Kidney capillary endothelial cell (primary cell): ENCODE measurements at places on chromosomes 2 and 18.

DNA sequence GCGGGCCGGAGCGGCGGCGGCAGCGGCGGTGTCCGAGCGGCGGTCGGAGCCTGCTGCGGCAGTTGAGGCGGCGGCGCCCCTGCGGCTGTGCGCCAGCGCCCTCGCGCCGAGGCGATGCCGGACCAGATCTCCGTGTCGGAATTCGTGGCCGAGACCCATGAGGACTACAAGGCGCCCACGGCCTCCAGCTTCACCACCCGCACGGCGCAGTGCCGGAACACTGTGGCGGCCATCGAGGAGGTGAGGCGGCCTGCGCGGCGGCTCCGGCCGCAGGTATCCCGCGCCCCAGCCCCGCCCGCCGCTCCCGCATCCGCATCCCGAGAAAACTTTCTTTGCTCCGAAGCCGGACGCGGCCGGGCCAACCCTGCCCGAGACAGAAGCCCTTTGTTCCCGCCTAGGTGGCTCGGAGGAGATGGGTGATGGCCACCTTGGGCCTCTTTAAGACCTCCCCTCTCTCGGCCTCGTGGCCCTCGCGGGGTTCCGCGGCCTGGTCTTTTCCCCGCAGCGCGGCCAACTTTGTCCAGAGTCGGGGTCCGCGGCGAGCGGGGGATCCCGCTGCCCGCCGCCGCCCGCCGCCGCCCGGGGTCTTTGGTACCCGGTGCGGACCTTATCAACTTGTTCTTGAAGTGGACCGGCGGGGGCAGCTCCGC, 504 bp downstream of the ASAP2 start:
- no peak for DNase-seq

DNA sequence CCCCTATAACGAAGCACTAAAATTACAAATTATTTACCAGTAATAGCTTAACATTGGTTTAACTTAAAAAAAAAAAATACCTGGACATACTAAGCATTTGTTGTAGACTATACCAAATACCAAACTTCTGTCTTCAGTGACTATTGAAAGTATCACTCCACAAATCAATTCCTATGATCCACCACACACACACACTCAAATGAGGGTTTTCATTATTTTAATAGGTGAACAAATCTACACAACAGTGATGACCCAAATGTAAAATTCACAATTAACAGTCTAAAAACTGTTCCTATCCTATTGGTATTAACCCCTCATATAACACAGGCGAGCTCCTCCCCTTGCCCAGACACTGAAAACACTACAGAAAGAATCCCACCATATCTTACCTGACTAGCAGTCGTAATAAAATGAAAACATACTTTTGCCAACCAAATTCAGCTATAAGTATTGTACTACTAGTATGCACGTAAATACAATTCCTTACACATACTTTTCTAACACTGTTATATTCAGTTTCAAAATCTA, 2.5 kb downstream of the SP3 start:
- DNase-seq, result peak; percentile 16

- peak; percentile 3 for DNase-seq
Measured at GRCh38 chr2:41038408-41038807, 586.5 kb upstream of the SLC8A1 start.

DNA sequence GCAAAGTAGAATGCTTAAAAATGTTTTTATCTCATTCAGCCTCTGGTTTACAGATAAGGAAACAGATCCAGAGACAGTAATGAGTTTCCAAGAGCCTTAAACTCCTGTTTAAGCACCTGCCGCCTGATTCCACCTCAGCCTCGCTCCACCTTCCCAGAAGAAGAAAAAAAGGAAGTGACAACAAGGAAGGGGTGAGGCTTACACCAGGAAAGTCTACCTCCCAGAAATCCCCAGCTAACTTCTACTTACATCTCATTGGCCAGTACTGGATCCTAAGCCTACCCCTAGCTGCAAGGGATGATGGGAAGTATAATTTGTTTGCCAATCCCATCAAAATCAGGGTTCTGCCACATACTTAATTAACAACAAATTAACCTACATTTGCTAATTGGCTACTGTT, 15.3 kb upstream of the ARID5A start:
- no peak for DNase-seq

- DNase-seq, result no peak
Measured at GRCh38 chr2:68739595-68740399, 5.2 kb downstream of the ARHGAP25 start.

DNA sequence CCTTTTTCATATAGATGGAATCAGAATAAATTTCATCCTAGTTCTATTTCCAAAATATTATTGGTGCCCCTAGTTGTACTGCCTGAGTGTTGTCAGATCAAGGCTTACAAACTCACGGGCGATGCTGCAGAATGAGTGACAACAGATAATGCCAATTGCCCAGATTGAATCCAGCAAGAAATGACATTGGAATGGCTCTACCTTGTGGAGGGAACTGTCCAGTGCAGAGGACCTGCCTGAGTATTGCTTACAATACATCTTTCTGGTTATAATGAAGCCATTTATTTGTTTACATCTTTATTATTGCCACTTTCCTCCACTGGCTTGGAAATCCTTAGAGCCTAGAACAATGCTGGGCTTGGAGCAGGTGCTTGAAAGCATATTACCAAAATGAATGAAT, 7.8 kb upstream of the IL1R2 start:
- peak; percentile 4 for DNase-seq
